Left renal cortex interstitium (tissue), 4 donors: ENCODE measurements at places on chromosomes 5 and 9.
A peak's percentile ranks its signal among the peaks of the same experiment; 100 is the strongest.

DNA sequence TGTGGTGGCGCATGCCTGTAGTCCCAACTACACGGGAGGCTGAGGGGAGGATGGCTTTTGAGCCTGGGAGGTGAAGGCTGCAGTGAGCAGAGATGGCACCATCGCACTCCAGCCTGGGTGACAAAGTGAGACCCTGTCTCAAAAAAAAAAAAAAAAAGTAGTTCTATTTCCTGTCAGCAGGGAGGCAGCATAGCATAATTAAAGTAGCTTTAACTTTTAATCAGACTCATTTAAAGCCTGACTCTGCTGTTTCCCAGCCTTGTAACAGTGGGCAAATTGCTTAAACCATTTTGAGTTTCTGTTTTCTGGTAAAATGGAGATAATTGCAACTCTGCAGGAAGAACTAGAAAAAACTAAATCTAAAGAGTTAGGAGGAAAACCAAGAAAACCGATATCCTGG, 31.2 kb downstream of the CNOT6 start:
- DNase-seq: no peak

DNA sequence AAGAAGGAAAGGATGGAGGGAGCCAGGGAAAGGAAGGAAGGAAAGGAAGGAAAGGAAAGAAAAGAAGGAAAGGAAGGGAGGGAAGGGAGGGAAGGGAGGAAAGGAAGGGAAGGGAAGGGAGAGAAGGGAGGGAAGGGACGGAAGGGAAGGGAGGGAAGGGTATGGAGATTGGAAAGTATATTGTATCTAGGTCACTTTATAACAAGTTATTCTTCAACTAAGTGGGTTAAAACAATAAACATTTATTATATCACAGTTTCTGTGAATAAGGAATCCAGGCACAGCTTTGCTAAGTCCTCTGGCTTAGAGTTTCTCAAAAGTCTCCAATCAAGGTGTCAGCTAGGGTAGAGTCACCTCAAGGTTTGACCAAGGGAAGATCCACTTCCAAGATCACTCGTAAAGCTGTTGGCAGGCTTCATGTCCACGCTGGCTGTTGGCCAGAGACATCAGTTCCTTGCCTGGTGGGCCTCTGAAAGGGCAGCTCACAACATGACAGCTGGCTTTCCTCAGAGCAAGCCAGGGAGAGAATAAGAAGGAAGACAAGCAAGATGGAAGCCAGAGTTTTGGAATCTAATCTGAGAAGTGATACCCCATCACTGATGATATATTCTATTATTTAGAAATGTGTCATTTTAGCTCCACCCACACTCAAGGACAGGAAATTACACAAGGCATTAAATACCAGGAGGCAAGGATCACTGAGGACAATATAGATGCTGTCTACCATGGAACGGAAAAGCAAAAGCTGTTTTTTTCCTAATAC, 105.1 kb downstream of the DEPDC1B start:
- DNase-seq: no peak

GRCh38 chr5:74185599-74185998, 454.9 kb downstream of the ENC1 start:
- no peak for DNase-seq

DNA sequence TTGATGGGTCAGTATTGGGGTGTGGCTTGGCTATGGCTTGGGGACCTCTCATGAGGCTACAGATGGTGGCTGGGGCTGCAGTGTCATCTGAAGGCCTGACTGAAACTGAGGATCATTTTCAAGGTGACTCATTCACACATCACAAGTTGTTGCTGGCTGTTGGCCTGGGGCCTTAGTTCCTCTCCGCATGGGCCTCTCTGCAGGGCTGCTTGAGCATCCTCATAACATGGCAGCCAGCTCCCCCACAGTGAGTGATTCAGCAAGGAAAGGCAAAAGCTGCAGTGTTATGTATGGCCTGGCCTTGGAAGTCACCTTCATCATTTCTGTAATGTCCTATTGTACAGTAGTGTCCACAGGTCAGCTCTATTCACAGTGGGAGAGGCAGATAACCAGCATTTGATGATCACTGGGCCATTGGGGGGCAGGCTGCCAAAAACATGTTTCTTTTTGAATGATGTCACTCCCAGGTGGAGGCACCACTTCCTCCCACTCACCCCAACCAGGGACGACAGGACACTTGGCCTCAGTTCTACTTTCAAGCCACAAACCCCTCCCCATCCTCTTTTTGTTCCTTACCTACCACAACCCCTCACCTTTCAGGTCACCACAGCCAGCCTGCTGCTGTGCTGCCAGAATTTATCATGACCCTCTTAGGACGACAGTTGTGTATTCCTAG, 14.4 kb downstream of the FGD3 start:
- DNase-seq: no peak

DNA sequence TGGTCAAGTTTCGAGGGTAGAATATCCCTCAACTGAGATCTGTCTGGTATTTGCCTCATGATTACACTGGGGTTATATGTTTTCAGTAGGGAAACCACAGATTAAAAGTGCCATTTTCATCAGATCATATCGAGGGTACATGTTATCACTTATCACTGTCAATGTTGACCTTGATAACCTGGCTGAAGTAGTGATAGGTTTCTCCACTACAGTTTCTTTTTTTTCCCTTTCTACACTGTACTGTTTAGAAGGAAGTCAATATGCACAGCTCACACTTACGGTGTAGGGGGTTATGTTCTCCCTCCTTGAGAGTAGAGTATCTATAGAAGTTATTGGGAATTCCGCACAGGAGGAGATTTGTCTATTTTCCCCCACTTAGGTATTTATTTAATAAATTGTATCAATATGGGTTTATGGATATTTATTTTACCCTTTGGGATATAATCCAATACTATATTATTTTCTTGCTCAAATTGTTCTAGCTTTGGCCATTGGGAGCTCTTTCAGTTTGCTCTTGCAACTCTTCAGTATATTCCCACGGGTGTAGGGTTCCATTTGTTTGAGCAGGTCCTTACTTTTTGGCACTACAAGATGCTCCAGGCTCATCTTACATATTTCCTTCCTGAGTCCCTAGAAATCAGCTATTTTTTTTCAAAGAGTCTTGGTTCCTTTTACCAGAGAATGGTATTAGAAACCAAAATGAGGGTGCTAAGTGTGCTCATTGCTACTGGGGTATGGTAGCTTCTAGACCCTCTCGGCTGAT, 444.5 kb downstream of the RAB3C start:
- DNase-seq: no peak

GRCh38 chr5:51214746-51215145, 168.5 kb upstream of the ISL1 start:
- DNase-seq: no peak

GRCh38 chr5:41980870-41981269, 55.8 kb downstream of the FBXO4 start:
- no peak for DNase-seq

- DNase-seq: no peak
Observed at GRCh38 chr9:16328349-16328748, 542.1 kb downstream of the BNC2 start.

GRCh38 chr5:129904102-129904666, at the start of gene CHSY3:
TSS of gene CHSY3 (plus strand) at chr5:129904465.
- DNase-seq: peak; percentile 60

- no peak for DNase-seq
Observed at GRCh38 chr9:136607334-136607919, 55.3 kb upstream of the EGFL7 start.

DNA sequence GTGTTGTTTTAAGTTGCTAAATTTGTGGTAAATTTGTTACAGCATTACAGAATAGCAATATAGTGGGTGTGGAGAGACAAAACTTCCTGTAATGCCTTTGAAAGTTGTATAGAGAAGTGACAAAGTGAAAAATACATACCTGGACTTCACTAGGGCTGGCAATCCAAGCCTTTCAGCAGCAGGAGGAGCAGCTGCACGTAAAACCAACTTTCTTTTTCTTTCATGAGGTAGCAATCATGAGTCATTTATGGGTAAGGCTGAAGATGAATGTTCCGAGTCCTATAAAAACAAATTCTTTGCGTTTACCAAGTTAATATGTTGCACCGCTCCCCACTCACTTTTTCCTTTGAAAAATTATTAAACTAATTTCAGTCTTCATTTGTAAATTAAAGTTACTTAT, 1138.2 kb downstream of the TAF11L14 start:
- DNase-seq: no peak

- no peak for DNase-seq
Observed at GRCh38 chr9:93644397-93645088, 68.2 kb downstream of the PHF2 start.

GRCh38 chr5:102959055-102959454, 160.9 kb downstream of the GIN1 start:
- no peak for DNase-seq

DNA sequence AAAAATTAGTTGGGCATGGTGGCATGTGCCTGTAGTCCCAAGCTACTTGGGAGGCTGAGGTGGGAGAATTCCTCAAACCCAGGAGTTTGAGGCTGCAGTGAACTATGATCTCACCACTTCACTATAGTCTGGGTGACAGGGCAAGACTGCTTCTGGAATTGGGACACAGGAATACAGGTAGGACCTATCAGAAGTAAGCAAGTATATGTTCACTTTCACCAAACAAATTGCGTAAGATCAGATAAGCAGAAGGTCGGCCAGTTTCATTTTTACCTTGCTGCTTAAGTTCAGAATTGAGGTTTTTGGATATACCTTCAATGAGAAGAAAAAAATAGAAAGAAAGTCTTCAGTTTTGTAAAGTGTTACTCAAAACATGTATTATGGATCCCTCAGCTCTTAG, 171.7 kb downstream of the MAT2B start:
- DNase-seq: no peak

DNA sequence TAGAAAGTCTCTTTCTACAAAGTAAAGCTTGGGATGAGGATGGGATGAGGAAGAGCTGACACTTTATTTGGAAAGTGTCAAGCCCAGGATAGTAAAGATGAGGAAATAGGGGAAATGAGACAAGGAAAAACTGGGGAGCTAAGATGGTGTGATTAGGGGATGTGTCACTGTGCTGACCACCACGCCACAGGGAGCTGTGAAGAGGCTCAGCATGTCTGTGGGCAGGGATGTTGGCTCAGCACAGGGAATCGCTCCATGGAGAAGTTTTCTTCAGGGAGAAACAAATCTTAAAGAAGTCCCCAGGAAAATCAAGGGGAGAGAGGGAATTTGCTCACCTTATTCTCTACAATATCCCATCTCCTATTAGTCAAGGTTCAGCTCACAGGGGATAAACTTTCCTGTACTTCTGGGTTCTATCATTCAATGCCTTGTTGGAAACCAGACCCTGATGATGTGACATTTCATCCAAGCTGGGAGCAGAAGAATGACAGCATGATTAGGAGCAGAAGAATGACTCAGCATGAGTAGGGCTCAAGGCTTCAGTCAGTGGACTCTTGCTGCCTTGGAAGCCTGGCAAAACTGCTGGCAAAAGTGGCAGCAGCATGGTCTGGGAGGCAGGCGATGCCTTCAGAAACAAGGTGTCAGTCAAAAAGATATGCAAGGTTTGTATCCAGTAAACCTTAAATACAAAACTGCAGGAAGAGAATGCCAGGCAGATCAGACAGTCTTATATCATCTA, 4.9 kb downstream of the HSPB3 start:
- DNase-seq: no peak

GRCh38 chr9:86347991-86348390, 6.2 kb downstream of the TUT7 start:
- no peak for DNase-seq

GRCh38 chr5:180613188-180613813, 22.0 kb upstream of the SCGB3A1 start:
- no peak for DNase-seq

- DNase-seq: no peak
Observed at GRCh38 chr5:174645677-174646076, 78.7 kb upstream of the MSX2 start.

DNA sequence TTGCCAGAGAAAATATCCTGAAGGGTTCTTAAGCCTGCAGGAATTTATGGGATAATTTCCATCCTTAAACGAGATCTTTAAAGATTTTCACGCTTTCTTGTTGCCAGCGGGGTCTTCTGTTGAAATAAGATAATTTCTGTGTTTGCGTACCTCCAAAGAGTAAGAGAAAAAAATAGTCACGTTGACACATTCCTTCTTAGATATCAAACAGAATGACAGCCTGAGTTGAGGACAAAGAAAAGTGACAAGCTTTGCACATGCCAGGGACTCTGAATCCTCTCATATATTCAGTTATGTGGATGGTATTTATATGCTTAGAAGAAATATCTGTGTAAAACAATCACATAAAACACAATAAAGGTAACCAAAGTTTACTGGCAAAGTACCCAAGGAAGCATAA, 21.6 kb upstream of the PAM start:
- no peak for DNase-seq

DNA sequence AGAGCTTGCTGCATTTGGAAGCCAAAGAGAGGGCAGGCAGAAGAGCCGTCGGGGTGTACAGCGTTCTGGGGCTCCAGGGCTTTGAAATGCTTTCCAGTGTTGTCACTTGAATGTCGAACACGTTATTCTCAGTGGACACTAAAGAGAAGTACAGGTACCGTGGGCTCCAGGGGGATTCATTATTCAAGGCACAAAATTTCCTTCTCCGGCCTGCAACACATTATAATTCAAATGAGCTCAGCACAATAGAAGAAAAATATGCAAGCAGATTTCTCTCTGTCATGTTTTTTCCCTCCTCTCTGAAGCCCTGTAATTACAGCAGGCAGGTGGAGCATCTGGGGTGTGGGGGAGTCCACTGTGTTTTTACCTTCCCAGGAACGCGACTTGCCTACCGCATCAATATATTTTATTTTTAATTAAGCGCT, 293.1 kb downstream of the ZSWIM6 start:
- DNase-seq: no peak

DNA sequence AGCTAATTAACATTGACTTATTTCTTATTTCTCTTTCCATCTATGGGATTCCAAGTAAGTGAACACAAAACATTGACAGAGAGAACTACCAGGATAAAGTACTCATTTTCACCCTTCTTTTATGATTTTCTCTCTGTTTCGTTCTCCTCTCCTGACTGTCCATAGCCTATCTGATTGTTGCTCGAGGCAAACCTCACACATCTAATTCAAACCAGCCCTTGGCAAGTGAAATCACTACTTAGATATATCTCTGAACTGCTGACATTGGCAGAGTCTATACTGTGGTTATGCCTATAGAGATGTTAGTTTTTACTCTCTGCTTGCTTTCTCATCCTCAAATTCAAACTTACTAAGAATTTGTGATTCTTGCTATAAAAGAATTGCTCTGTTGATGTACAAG, 248.8 kb downstream of the ISL1 start:
- no peak for DNase-seq

- DNase-seq: no peak
Observed at GRCh38 chr9:90872835-90873294, 71.2 kb downstream of the SYK start.

DNA sequence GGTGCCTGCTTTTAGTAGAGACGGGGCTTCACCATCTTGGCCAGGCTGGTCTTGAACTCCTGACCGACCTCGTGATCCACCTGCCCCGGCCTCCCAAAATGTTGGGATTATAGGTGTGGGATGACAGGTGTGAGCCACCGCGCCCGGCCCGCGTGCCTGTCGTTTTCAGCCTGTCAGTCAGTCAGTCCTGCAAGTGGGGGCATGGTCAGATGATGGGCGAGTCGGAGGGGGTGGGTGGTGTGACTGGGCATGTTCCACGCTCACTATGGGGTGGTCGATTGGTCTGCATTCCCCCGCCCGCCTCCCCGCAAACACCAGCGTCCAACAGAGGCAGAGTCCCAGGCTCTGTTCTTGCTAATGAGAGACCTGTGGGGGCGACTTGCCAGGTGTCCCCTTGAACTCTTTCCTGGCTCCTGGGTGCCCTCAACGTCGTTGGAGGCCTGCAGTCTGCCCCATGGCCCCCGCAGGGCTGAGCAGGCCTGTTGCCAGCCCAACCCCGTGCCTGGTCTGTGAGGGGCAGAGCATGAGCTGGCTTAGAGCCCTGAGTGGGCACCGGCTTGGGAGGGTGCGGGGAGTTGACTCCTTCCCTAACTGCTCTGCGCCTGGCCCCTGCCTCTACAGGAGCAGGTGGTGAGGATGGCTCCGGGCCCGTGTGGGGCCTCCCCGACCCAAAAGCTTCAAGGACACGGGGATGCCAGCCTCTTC, 23.1 kb downstream of the CRB2 start:
- DNase-seq: no peak
